ENCODE measurements at places on chromosomes 16 and 17. TPM values are rescaled to one million over a fixed set of nuclear protein-coding genes. Genes with fewer than 3 reads are reported as not detected.

DNA sequence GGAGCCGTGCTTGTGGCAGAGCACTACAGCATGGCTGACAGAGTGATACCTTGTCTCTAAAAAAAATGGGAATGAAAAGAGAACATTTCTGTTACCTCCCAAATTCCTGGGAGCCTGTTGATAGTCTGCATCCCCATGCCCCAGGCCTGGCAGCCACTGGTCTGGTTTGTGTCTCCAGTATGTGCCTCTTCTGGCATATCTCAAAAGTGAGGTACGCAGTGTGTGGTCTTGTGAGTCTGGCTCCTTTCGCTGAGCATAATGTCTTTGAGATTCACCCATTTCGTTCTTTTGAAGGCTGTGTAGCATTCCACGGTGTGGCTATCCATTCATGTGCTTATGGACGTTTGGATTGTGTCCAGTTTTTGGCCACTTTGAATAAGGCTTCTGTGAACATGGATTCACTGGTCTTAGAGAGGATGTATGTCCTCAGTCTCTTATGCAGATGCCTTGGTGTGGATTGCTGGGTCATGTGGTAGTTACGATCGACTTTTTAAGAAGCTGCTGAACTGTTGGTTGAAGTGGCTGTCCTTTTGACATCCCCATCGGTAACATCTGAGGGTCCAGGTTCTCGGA, 39.1 kb downstream of the PRMT7 start:
- DNase-seq, result no peak
- peaks cover 6% of the 10 kb centered on the region for H3K27me3 ChIP-seq
- H3K4me1 ChIP-seq, result no peaks in the 10 kb centered on the region
- peaks cover 48% of the 10 kb centered on the region for H3K36me3 ChIP-seq
- H3K4me3 ChIP-seq, result no peak overlapping the region

GRCh38 chr17:50279181-50279526, 4.9 kb downstream of the TMEM92 start:
- no peak overlapping the region for H3K4me3 ChIP-seq
- H3K27me3 ChIP-seq, result peaks cover 8% of the 10 kb centered on the region
- no peak for DNase-seq
- no peak overlapping the region for H3K27ac ChIP-seq
- peaks cover 26% of the 10 kb centered on the region for H3K4me1 ChIP-seq
- peaks cover 22% of the 10 kb centered on the region for H3K36me3 ChIP-seq

DNA sequence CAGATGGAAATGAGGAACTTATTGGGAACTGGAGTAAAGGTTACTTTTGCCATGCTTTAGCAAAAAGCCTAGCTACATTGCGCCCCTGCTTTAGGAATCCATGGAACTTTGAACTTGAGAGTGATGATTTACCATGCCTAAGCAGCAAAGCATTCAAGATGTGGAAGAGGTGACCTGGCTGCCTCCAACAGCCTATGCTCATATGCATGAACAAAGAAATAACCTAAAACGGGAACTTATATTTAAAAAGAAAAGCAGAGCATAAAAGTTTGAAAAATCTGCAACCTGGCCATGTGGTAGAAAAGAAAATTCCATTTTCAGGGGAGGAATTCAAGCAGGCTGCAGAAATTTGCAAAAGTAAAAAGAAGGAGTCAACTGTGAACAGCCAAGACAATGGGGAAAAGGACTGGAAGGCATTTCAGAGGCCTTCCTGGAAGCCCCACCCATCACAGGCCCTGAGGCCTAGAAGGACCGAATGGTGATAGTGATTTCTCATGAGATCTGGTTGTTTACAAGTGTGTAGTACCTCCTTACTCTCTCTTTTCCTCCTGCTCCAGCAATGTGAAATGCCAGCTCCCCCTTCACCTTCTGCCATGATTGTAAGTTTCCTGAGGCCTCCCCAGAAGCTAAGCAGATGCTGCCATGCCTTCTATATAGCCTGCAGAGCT, 48.7 kb downstream of the MRPS23 start:
- no peak for DNase-seq
- H3K4me3 ChIP-seq, result no peak overlapping the region
- H3K36me3 ChIP-seq, result peaks cover 5% of the 10 kb centered on the region
- H3K27ac ChIP-seq, result no peak overlapping the region
- H3K4me1 ChIP-seq, result no peaks in the 10 kb centered on the region

Gene TMEM100
- total RNA-seq, result 29.3 TPM

DNA sequence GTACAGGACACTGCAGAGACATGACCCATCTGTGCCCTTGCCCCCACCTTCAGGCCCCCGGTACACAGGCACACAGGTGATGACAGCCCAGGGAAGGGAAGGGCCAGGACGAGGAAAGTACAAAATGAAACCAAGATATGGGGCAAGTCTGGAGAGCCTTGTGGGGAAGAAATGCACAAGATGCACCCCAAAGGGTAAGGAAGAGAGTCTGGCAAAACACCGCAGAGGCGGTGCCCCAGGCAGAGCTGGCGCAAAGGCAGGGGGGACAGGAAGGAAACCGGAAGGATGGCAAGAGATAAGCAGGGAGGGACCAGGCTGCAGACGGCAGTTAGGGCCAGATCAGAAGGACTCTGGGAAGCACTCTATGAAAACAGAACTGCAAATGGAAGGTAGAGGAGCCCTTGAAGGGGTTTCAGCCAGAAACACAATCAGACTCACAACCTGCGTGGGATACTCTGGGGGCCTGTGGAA, 81.4 kb downstream of the SLC39A11 start:
- no peak overlapping the region for H3K4me3 ChIP-seq
- peaks cover 3% of the 10 kb centered on the region for H3K27me3 ChIP-seq
- no peak overlapping the region for H3K27ac ChIP-seq
- H3K36me3 ChIP-seq, result no peaks in the 10 kb centered on the region
- H3K4me1 ChIP-seq, result peaks cover 13% of the 10 kb centered on the region

DNA sequence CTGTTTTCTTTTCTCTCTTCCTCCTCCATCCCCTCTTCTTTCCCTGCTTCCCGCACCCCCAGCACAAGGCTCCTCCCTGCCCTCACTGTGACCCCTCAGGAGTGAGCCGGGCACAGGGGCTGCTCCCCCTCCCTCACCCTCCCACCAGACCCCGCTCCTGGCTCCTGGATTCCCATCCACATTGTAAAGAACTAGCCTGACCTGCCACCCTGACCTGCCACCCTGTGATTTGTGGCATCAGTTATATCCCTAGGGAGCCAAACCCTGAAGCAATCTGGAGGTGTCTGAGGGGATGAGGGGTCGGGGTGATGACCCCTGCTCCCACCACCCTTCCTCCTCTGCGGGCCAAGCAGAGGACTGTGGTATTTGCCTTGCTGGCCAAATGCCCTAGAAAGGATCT, 98.0 kb upstream of the LHX1 start:
- DNase-seq, result no peak
- H3K4me3 ChIP-seq, result no peak overlapping the region
- H3K36me3 ChIP-seq, result peaks cover 4% of the 10 kb centered on the region

DNA sequence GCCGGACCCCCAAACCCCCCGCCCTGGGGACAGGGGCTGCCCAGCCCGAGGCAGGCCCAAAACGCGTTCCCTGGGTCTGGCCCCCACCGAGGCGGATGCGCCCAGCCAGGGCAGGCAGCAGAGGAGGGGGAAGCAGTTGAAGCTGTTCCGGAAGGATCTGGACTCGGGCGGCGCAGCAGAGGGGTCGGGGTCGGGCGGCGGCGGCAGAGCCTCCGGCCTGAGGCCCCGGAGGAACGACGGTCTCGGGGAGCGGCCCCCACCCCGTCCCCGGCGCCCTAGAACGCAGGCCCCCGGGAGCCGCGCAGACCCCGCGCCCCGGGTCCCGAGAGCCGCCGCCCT, 22.9 kb upstream of the ZFPM1 start:
- H3K36me3 ChIP-seq, result no peaks in the 10 kb centered on the region
- no peak overlapping the region for H3K4me3 ChIP-seq
- H3K27ac ChIP-seq, result no peak overlapping the region
- peak; percentile 38 for DNase-seq

DNA sequence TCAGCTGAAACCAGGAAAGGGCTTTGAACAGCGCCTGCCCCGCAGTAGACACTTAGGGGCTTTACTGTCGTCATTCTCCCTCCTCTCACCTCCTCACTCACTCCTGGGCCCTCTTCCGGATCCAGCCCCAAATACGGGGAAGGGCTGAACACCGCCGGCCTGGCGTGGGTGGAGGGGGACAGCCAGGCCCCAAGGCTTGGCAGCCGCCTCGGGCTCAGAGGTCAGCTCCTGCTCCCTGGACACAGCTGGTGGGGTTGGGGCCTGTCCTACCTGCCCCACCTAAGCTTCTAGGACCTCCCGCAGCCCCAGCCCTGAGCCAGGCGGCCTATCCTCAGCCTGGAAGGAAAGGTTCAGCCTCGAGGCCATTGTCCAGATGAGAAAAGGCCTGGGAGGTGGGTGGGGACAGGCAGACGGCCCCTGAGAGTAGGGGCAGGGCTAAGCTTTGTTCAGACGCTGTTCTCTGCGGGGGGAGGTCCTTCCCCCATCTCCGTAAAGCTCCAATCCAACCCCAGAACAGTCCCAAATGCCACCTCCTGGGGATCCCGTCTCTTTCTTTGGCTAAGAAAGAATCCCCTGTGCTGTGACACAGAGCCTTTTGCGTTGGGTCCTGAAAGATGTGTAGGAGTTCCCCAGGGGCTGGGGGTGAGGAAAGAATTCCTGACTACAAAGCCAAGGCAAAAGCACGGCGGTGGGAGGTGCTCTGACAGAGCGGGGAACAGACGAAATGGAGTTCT, 881 bp upstream of the LLGL1 start:
- H3K4me3 ChIP-seq, result peak overlapping the region; percentile 94
- H3K36me3 ChIP-seq, result peaks cover 12% of the 10 kb centered on the region
- peaks cover 23% of the 10 kb centered on the region for H3K27me3 ChIP-seq
- peak overlapping the region; percentile 93 for H3K27ac ChIP-seq
- DNase-seq, result peak; percentile 41

DNA sequence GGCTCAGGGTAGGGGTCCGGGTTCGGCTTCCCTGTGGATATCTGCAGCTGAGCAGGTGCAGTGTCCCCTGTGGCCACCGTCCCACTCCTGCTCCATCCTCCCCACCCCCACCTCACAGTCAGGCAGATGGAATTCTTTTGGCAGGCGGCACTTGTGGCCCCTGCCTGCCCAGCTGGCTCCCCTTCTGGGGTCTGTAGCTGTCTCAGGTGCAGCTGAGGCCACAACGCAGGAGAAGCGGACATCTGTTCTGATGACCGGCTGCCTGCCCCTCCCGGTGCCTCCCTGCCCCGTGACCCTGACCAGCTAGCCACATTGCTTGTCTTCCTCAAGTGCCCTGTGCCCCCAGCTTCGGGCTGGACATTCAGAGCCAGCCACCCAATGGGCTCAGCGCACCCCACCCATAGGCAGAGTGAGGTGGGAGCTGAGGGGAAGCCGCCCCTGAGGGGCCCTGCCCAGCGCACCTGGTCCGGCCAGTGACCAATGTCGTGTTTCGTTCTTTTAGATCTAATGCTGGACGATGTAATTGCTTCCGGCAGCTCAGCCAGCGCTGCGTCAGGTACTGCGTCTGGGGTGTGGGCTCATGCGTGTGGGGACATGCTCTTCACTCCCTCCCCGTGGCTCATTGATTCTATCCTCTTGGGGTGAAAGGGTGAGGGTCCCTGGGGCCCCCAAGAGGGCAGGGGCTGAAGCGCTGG, 25.2 kb upstream of the ABCC3 start:
- peaks cover 4% of the 10 kb centered on the region for H3K36me3 ChIP-seq
- H3K27ac ChIP-seq, result no peak overlapping the region
- H3K4me3 ChIP-seq, result no peak overlapping the region
- peaks cover 7% of the 10 kb centered on the region for H3K27me3 ChIP-seq

DNA sequence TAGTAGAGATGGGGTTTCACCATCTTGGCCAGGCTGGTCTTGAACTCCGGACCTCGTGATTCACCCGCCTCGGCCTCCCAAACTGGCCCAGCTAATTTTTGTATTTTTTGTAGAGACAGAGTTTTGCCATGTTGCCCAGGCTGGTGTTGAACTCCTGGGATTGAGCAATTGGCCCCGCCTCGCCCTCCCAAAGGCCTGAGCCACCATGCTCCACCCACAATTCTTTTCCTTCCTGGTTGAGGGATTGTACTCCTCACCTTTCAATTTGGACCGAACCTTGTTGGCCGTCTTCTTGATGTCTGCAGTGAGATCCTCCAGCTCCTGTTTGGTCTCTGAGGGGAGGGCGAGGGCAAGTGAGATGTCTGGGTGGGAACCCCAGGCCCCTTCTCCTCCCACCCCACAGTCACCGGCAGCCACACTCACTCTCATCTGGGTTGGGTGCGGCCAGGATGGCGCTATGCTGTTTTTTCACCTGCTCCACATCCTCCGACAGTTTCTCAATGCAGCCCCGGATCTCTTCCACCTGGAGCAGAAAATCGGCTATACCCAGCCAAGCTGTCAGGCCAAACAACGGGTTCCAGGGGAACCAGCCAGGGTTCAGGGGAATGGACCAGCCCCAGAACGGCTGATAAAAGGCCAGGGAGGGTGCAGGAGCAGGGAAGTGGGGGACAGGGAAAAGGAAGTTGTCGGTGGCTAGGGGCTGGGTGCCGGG, 9.6 kb downstream of the STX1B start:
- peaks cover 3% of the 10 kb centered on the region for H3K36me3 ChIP-seq
- DNase-seq, result no peak
- peaks cover 6% of the 10 kb centered on the region for H3K27me3 ChIP-seq
- no peak overlapping the region for H3K4me3 ChIP-seq

Gene TBC1D3D
- total RNA-seq, result 0.64 TPM

DNA sequence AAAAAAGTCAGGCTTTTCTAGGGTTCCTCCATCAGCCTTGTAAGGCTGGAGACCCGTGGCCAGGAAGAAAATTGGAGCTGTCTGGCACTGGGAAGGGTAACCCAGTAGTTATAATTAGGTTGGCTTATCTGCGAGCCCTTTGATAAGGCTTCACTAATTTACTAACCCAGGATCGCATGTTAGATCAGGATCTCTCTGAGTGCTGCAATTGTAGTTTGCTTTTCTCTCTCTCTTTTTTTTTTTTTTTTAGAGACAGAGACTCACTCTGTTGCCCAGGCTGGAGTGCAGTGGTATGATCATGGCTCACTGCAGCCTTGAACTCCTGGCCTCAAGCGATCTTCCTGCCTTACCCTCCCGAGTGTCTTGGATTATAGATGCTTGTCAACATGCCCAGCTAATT, 17.0 kb downstream of the ABCC1 start:
- H3K36me3 ChIP-seq, result peaks cover 19% of the 10 kb centered on the region
- H3K27ac ChIP-seq, result no peak overlapping the region
- no peak for DNase-seq
- H3K4me3 ChIP-seq, result no peak overlapping the region
- H3K4me1 ChIP-seq, result peaks cover 7% of the 10 kb centered on the region
- peaks cover 2% of the 10 kb centered on the region for H3K27me3 ChIP-seq

- H3K27me3 ChIP-seq, result peaks cover 12% of the 10 kb centered on the region
- H3K4me1 ChIP-seq, result peaks cover 6% of the 10 kb centered on the region
- H3K27ac ChIP-seq, result peak within 1 kb of the TSS; percentile 99
- peak; percentile 97 for DNase-seq
- peak within 1 kb of the TSS; percentile 99 for H3K4me3 ChIP-seq
These were observed at the start of gene IST1 for GRCh38 chr16:71894921-71895678. Gene IST1 (plus strand): TSS chr16:71895531. CDS start chr16:71915641, 20,110 bp downstream.

DNA sequence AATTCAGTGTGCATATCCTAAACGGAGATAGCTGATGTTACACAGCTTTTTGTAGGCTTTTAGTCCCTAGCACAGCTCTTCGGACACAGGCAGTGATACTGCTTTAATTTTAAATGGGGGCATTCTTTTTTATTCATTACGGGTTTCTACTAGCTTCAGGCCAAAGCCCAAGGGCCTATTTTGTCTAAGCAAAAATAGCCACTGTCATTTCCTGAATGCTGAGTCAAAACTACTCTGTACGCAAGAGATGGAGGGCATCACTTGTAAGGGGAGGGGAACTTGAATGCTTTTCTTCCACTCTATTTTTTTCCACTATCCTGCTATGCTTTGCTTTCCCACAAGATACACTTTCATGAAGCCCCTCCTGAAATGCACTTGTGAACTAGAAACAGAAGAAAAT, 360.7 kb downstream of the PMP22 start:
- no peaks in the 10 kb centered on the region for H3K36me3 ChIP-seq
- no peak overlapping the region for H3K4me3 ChIP-seq
- no peaks in the 10 kb centered on the region for H3K27me3 ChIP-seq
- H3K27ac ChIP-seq, result no peak overlapping the region
- H3K4me1 ChIP-seq, result no peaks in the 10 kb centered on the region
